Activated B cell treated with CpG ODN at 0.5 μM for 24 hours (primary cell): ENCODE measurements at places on chromosomes 3 and 15. TPM values are rescaled to one million over a fixed set of nuclear protein-coding genes. Genes with fewer than 3 reads are reported as not detected.

DNA sequence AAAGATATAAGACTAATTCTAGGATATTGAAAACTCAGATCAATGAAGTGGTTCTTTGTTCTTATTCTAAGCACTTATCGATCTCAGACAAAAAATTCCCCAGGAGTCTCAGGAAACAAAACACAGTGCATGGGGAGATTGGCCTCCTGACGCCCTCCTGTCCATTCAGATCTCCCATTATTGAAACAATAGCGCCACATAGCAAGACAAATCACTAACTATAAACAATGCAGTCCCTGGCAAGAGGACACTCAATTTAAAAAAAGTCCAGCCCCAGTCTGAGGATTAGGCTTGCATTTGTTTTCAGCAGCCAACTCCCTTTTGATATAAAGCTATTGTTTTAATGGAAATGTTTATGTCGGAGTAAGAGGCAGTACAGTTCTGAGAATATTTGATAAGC, 528.2 kb downstream of the GABRG3 start:
- H3K4me3 ChIP-seq = no peak overlapping the region
- no peaks in the 10 kb centered on the region for H3K36me3 ChIP-seq
- DNase-seq = no peak
- H3K27ac ChIP-seq = no peak overlapping the region
- H3K27me3 ChIP-seq = no peaks in the 10 kb centered on the region

DNA sequence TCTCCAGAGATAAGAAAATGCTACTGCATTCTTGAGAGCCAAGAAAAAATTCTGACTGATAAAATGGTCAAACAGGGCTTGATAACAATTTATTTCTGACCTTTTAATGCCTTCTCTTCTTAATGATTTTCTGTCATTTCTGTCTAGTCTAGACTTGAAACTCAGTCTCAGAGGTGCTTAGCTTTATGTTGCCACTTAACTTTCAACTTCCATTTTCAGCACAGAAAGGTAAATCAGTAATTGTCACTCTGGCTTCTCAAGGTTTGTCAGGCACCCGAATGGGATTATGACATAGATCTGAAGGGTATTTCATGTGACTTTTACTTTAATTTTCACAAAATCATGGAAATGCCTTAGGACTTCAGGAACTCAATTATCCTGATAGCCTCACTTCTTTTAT, 155.4 kb upstream of the GBE1 start:
- no peak for DNase-seq
- no peak overlapping the region for H3K27ac ChIP-seq
- no peaks in the 10 kb centered on the region for H3K27me3 ChIP-seq
- no peak overlapping the region for H3K4me3 ChIP-seq
- H3K36me3 ChIP-seq = no peaks in the 10 kb centered on the region
- no peaks in the 10 kb centered on the region for H3K4me1 ChIP-seq

GRCh38 chr3:129474984-129475804, 35.2 kb downstream of the IFT122 start:
- no peak overlapping the region for H3K4me3 ChIP-seq
- no peaks in the 10 kb centered on the region for H3K27me3 ChIP-seq
- no peak for DNase-seq
- H3K4me1 ChIP-seq = no peaks in the 10 kb centered on the region

Gene ZFAND6
- total RNA-seq = 95.5 and 101 TPM in 2 replicates

Gene COL7A1
- total RNA-seq = 0.98 and 1.5 TPM in 2 replicates

- no peak overlapping the region for H3K27ac ChIP-seq
- no peak for DNase-seq
- H3K4me1 ChIP-seq = no peaks in the 10 kb centered on the region
- H3K4me3 ChIP-seq = no peak overlapping the region
- H3K27me3 ChIP-seq = no peaks in the 10 kb centered on the region
These were observed 48.7 kb downstream of the CNOT10 start for GRCh38 chr3:32733631-32734229.

Gene ALS2CL
- 1.6 and 1.8 TPM in 2 replicates for total RNA-seq

DNA sequence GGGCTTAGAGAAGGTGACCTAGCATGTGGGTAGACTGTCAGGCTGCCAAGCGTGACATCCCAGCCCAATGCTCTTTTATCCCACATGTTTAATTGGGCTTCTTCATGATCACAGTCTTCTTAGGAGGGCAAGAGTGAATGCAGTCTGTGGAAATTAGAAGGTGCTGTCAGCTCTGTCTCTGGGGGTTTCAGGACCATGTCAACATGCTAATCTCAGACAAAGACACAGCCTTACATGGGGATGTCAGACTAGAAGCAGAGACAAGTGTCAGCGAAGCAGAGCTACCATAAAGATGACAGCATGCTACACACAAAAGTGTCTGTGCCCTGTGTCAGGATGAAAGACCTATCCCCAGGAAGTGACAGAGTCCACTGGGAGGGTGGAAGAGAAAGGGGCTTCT, 120.1 kb upstream of the SLC25A36 start:
- peaks cover 4% of the 10 kb centered on the region for H3K27me3 ChIP-seq
- H3K4me1 ChIP-seq = peaks cover 8% of the 10 kb centered on the region
- H3K27ac ChIP-seq = no peak overlapping the region
- no peaks in the 10 kb centered on the region for H3K36me3 ChIP-seq
- H3K4me3 ChIP-seq = no peak overlapping the region

Gene AMT
- total RNA-seq = 7.0 and 7.3 TPM in 2 replicates

DNA sequence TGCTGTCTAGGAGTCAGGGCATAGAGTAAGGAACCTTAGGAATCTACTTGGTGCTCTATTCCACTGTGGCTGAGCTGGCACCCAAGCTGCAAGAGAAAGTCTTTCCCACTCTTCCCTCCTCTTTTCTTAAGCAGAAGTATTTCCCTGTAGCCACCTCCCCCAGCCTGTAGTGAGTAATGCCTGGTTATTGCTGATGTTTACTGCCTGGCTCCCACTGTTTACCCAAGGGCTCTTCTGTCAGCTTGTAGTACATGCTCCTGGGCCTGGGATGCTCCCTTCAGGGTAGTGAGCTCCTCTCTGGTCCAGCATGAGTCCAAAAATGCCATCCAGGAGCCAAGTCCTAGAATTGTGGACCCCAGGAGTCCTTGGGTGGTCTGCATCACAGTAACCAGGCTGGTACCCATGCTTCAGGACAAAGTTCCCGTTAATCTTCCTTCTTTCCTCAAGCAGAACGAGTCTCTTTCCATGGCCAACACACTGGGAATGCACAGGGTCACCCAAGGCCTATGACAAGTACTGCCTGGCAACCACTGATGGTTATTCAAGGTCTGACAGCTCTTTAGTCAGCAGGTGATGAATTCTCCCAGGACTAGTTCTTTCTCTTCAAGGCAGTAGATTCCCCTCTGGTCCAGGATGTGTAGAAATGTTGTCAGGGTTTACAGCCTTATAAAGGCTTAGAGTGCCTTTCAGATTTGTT, 17.6 kb downstream of the GALK2 start:
- no peak overlapping the region for H3K27ac ChIP-seq
- DNase-seq = no peak
- peaks cover 7% of the 10 kb centered on the region for H3K36me3 ChIP-seq
- H3K4me1 ChIP-seq = peaks cover 23% of the 10 kb centered on the region

DNA sequence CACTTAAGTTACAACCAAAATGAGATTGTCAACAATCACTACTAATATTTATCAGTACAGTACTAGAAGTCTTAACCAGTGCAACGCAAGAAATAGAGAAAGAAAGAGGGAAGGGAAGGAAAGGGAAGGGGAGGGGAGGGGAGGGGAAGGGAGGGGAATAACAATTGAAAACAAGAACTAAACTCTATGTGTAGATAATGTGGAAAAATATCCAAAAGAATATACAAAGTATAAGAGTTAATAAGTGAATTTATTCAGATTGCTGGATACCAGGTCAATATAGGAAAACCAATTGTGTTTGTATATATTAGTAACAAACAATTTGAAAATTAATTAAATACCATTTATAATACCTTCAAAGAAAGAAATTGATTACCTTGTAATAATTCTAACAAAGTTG, 10.7 kb downstream of the ATP13A5 start:
- H3K36me3 ChIP-seq = no peaks in the 10 kb centered on the region
- H3K4me1 ChIP-seq = peaks cover 2% of the 10 kb centered on the region
- no peak overlapping the region for H3K27ac ChIP-seq
- H3K4me3 ChIP-seq = no peak overlapping the region
- DNase-seq = no peak
- H3K27me3 ChIP-seq = peaks cover 5% of the 10 kb centered on the region

- no peaks in the 10 kb centered on the region for H3K27me3 ChIP-seq
- no peaks in the 10 kb centered on the region for H3K36me3 ChIP-seq
- DNase-seq = no peak
- no peak overlapping the region for H3K4me3 ChIP-seq
- H3K4me1 ChIP-seq = no peaks in the 10 kb centered on the region
These were observed 282.3 kb downstream of the OCA2 start for GRCh38 chr15:27816790-27817189.
